ENCODE measurements at places on chromosomes 2 and 18.

GRCh38 chr2:149399934-149400615, 69.7 kb downstream of the LYPD6 start:
- no peak for DNase-seq

- no peak for DNase-seq
These were observed 143.9 kb upstream of the L3MBTL4 start for GRCh38 chr18:6558446-6559156.

DNA sequence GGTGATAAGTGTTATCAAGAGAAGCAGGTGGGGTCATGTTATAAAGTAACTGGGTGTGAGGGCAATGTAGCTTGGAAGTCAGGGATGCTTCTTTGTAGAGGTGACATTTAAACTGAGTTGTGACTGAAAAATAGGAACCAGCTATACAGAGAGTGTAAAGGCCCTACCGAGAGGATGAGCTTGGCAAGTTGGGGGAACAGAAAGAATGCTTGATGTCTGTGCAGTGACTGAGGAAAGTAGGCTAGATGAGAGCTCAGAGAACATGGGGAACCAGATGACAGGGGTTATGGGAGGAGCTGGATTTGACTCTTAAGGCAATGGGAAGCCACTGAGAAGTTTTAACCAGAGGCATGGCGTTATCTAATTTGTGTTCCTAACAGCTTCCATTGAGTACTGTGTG, 115.3 kb downstream of the DOCK10 start:
- DNase-seq, result no peak

- no peak for DNase-seq
These were observed 45.3 kb upstream of the UGP2 start for GRCh38 chr2:63796366-63796765.

DNA sequence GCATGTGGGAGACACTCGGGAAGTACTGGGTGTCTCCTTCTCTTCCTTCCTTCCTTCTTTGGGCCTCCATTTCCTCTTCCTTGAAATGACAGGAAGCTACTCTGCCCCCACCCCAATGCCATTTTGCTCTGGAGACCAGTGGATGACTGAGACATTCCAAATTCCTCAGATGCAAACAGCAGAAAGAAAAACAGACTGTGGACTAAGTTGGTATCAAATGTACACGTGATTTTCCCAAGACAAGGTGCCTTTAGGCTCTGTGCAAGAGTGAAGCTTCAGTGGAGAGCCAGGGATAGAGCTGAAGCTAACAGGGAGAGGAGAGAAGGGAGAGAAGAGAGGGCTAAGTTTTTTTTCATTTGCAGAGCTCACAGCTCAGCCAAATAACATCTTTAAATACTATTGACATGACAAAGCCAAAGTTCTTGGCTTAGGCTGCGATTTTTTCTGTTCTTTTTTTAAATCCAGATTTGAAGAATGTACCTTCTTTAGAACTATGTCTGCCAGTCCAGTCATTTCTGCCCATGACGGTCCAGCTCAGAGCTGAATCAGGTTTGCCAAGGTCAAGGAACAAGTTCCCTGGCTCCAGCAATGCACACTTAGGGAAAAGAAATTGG, 84.5 kb upstream of the LCLAT1 start:
- no peak for DNase-seq

- DNase-seq, result no peak
These were observed 691.3 kb downstream of the LRP1B start for GRCh38 chr2:141439524-141439923.

GRCh38 chr2:88669482-88670214, 21.8 kb upstream of the RPIA start:
- peak; percentile 64 for DNase-seq

DNA sequence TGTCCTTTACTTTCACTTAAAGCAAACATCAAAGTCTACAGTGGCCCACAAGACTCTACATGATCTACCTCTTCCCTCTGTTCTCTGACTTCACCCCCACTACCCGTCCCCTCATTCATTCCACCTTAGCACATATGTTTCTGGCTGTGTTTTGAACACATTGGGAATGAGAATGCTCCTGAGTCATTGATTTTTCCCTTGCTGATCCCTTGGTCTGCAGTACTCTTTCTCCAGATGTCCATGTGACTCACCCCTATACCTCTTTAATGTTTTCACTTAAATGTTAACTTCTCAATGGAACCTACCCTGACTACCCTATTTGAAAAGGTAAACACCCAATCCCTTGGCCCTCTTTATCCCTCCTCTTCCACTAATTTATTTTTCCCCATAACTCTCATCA, 30.7 kb upstream of the FRZB start:
- DNase-seq, result no peak

GRCh38 chr2:101306410-101306809, 2.1 kb downstream of the RNF149 start:
- no peak for DNase-seq

DNA sequence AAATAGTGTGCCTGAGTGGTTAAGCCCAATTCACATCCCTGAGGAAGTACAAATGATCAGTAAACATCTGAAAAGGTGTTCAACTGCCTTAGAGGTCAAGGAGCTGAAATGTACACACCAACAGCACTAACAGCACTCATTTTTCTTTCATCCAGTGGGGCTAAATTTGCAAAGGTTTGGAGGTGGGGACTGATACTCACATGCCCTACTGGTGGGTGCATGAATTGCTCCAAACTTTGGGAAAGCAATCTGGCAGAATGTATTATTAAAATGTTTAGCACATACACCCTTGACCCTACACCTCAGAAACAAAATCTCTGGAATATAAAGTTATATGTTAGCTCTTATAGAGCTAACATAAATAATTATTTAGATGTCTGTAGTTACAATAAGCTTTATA, 19.0 kb upstream of the FAM178B start:
- DNase-seq, result no peak

- no peak for DNase-seq
These were observed 21.9 kb downstream of the RPIA start for GRCh38 chr2:88713408-88713807.

- DNase-seq, result peak; percentile 18
These were observed 405.0 kb downstream of the XIRP2 start for GRCh38 chr2:167293172-167293781.

- DNase-seq, result no peak
These were observed 393.6 kb downstream of the ZEB2 start for GRCh38 chr2:144126302-144126701.

GRCh38 chr2:240933048-240933965, 27.2 kb downstream of the CROCC2 start:
- no peak for DNase-seq

DNA sequence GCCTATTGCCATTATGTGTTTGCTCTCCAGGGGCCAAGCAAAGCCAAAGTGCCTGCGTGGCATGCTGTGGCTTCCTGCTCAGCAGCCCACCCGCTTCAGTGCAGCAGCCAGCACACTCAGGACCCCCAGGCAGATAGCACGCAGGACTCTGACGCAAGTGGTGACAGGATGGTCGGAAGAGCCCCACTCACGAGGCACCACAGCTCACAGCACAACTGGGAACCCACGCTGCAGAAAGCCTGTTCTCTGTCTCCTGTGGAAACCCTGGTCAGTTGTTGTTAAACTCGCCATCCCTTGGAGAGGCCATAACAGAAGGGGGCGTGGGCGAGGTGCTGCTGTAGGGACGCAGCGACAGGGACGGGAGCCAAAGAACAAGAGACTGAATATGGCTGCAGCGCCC, 76.4 kb downstream of the HDAC4 start:
- DNase-seq, result no peak

GRCh38 chr2:197908156-197908555, 103.8 kb downstream of the PLCL1 start:
- DNase-seq, result no peak

DNA sequence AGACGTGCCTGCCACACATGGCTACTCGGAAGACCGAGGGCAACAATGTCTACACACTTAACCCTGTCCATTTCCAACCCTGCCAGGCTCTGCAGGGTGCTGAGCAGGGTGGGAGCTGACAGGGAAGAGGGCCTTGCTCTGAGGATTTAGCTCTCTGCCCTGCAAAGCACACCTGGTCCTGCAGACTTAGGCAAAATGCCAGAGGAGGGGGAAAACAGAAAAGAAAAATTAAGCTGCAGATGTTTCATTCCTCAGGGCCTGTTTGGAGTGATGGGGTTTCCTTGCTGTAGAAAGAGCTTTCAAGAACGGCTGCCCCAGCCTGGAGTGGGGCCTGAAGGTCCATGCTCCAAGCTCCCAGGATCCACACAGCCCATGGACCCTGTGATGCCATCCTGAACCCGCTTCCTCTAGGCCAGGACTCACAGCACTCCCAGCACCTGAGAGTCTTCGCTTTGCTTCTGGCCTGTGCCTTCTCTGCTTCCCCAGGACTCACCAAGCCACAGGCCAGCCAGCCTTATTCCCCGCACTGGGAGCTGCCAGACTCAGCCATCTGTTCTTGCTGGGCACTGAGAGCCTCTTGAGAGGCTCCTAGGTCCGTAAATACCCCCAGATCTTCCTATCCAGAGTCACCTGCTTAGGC, 9.1 kb upstream of the TEX51 start:
- no peak for DNase-seq

GRCh38 chr18:30142248-30142647, 900.3 kb downstream of the DSC3 start:
- no peak for DNase-seq

DNA sequence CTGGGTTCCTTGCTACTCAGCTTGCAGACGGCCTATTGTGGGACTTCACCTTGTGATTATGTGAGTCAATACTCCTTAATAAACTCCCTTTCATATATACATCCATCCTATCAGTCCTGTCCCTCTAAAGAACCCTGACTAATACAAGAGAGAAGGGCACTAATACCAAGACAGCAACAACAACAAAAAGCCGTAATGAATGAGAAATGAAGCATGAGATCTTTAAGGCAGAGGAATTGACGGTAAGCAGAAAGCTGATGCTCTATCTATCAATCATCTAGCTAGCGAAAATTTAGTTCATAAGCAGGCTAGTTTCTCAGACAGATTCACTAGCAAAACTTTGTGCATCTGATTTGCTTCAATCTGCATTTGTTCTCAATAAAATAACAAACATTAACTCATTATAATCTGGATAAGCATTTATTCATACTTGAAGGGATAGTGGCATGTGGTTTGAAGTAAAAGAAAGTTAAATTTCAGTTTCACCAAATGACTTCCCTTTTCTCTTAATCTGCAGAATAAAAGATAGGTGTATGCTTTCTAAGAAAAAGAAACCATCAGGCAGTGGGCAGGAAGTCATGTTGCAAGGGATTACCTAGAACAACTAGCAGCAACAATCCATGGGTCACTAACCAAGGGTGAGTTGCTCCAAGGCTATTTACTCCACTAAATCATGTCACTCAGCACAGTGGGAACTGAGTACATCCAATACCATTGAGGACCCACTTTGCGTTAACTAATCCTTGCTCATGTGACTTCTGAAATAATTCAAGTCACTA, 376.5 kb downstream of the TMEM182 start:
- no peak for DNase-seq

GRCh38 chr2:196149948-196150347, 21.4 kb downstream of the STK17B start:
- no peak for DNase-seq

DNA sequence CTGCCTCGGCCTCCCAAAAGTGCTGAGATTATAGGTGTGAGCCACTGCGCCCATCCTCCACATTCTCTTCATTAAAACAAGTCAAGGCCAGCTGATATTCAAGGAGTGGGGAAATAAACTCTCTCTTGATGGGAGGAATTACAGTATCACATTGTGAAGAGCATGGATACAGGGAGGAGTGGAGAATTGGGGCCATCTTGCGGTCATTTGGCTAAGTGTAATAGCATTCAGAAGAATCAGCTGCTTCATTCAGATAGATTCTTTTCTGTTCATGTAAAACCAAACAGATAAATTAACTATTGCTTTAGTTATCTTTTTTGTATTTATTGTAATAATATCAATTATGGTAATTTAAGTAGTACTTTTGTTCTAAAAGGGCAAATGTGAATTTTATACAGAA, 156.3 kb downstream of the UBR3 start:
- DNase-seq, result no peak

- DNase-seq, result no peak
These were observed 69.6 kb upstream of the RIOK3 start for GRCh38 chr18:23383494-23383893.

DNA sequence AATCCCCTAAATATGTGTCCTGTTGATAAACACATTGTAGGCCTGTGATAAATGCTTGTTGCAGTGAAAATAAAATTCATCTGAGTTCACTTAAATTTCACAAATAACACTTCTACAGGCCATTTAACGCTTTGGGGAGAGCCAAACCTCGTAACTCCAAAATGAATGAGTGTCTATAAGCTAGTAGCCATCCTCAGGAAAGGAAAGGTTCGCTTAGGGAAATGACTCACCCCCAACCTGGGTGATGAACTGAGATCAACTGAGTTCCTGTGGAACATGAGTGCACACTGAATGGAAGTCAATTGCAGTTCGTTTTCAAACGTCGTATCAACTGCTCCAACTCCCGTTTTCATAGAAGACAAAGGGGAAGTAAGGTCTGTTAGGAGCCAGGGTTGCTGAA, 527.6 kb upstream of the ID2 start:
- DNase-seq, result no peak

DNA sequence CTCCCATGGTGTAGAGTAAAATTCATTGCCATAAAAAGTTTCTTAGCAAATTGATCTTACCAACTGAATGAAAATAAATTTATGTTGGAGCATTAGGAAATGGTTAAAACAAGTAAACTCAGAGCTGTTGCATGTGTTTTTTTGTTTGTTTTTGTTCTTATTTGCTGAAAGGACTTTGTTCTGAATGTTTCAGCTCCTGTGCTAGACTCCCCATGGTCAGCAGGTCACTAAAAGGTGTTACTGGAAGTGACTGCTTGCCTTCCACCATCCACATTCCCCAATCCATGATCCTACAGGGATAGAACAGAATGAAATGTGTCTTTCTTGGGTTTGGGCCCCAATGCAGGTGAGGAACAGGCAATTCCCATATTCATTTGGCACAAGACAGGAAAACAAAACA, 101.8 kb downstream of the ALK start:
- DNase-seq, result no peak

- DNase-seq, result no peak
These were observed 323.0 kb downstream of the MTX2 start for GRCh38 chr2:176592216-176592615.

DNA sequence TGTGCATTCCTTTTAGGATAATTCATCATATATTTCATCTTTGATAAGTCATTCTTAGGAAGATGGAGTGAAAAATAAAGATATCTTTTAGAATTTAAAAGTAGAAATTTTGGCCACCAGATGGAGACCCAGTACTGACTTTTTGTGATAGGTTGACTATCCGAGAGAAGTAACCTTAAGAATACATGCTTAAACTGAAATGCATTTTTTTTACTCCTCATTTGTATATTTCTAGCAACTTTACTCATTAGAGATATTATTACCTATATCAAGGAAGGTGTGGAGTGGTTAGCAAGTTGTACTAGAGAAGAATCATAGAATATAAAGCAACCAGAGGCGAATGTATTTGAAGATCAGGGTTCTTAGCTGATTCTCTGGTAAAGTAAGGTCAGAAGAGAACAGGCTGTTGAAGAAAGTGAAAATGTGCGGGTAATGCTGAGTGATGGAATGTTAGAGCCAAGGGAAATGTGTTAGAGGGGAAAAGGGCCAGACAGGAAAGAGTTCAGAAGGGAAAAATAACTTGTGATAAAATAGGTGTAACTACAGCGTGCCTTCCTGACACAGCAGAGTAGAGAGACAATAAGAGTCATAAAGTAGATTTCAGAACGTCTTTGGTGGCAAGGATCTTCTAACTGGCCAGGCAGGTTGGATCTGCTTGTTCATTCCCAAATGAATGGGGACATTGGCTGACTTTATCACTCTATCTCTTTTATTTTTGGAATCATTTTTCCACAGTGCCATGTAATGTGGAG, 52.3 kb downstream of the TDRD15 start:
- DNase-seq, result no peak
